Stimulated activated CD4-positive, alpha-beta T cell treated with anti-CD3 and anti-CD28 coated beads, Interleukin-4, amount 100 ng/mL, for 1 hour (primary cell): ENCODE measurements at places on chromosomes 1 and 21.

DNA sequence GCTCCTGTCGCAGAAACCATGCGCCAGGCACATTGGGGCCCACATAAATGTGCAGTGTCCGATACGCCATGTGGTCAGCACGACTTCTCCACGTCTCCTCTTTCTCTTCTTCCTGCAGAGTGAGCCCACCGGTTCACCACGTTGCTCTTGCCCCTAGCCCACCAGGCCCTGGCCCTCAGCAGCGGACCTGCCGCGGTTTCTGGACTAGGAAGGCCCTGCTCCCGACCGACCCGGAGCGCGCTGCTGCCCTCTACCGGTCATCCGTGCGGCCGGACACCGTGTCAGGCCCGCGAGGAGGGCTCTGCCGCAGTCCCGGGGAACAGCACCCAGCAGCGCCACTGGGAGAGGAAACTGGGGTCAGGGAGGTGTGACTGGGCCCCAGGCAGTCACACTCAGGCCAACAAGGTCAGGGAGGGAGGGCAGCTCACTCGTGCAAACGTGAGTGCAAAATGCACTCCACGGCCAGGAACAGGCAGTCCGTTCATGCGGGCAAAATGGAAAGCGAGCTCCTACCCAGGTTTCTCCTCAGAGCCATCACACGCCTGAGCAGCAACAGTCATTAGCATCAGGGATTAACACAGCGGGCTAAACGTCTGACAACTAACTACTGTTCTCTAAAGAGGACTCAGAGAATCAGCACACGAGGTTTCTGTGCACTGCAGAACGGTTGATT lies 13.7 kb downstream of the TLR5 start:
- DNase-seq, result peak; percentile 73

DNA sequence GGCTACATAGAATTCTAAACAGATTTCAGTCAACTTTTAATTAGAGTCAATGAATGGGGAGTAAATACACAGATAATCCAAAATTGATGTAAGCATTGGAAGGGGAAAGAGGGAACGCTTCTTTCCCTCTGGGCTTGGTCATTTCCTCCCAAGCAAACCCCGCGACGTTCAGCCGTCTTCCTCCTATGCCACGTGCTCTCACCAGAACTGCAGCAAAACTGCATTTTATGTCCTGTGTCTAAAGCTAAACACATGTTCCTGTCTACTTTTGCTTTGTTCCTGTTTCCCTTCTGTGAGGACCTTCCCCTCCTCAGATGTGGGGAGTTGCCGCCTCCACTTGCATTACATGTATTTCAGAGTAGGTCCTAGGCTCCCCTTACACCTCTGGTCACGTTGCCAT lies 27.2 kb downstream of the UTP25 start:
- DNase-seq, result no peak

DNA sequence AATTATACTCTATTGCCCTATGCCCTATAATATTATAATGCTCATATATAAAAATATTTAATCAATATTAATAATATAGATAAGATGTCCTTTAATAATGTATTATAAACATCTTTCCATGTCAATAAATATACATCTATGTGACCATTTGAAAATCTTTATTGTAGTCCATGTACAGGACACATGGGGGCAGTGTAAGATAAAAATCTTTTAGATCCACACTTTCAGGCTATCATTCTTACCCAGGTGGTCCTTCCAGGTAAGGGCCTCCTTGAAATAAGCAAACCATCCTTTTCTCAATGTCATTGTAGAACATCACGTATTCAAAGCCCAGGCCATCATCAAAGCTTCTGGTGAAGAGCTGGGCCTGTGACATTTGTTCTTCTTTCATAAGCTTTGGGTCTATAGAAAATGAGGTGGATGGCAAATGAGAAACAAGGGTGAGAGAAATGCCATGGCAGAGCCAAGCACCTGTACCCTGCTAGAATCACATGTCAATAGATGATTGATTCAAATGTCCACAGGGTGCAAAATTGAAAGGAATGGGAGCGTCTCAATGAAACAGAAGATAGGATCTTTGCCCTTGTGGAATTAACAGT lies 20.2 kb downstream of the THEM4 start:
- no peak for DNase-seq

DNA sequence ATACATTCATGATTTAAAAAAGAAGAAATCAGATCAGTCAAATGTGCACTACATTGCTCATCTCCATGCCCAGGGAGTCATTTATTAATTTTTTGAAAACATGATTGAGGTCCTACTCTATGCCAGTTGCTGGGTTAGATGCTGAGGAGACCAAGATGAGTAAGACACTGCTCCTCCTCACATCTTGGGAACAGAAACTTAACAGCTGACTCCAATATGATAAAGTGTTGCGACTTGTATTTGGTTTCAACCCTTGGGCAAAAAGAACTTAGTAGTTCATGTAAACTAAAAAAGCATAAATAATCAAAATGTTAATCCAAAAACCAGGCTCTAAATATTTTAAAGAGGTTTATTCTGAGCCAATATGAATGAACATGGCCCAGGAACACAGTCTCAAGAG lies 56.9 kb downstream of the OPTC start:
- no peak for DNase-seq
